Stomach (tissue), 19 donors: ENCODE measurements at places on chromosomes 7 and 10.

GRCh38 chr7:111352319-111352718 lies 210.0 kb downstream of the IMMP2L start:
- no peak for DNase-seq

DNA sequence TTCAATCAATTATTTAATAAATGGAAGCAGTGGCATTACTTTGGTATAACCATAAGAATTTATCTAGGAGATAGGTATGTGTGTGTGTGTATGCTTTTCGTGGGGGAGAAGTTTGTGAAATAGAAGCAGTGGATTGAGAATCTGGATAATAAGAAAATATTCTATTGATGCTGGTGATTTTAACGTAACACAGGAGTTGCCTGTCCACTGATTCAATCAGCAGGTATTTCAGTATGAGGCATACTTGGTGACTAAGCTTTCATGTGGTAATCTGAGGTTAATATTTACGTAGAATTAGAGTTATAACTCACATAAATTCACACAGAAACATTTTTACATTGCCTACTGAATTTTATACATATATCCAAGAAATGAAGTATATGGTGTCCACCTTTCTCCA lies 568.0 kb downstream of the ZWINT start:
- DNase-seq, result no peak

DNA sequence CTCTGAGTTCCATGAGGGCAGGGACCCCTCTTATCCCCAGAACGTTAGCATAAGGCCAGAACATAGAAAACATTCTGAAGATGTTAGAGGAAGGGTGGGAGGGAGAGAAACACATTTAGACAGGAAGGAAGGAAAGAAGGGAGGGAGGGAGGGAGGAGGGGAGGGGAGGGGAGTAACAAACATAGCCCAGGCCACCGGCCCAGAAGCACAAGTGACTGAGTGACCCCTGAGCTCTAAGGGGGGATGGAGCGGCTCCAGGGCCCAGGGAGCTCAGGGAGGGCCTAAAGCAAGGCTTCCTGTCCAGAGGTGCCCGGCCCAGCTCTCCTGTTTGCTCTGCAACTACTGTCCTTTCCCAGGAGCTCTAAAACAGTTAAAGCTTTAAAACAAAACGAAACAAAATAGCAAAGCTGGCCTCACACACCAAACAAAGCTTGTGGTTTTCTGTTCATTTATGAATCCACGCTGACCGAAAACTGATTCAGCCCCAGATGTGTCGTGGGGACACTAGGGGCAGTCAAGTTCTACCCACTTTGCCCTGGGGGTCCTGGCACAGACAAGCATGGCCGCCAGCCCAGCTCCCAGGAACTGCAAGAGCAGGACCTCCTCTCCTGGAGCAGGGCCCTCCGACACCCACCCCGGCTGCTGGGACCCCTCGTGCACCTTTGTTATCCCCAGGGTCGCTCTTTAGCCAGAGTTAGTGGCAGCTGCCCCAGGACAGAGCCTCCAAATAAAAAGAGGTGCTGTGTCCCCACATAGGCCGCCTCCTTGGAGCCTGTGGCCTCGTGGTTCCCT lies 496.2 kb upstream of the FOXK1 start:
- no peak for DNase-seq

DNA sequence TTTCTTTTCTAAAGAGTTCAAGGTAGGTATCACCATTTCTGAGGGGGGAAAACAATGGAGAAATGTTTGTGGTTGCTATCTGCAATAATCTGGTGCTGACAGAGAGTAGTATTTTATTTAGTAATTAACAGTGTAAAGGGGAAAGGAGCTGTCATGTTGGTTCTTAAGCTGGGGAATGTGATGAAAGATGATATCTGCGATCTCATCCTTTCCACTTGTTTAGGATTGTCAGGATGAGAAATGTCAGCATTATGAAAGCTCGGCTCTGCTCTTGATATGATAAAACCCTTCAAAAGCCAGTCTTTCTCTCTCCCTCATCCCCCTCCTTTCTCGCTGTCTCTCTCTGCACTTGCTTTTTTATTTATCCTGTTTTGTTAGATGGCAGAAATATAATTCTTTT lies 106.1 kb downstream of the POU6F2 start:
- no peak for DNase-seq

DNA sequence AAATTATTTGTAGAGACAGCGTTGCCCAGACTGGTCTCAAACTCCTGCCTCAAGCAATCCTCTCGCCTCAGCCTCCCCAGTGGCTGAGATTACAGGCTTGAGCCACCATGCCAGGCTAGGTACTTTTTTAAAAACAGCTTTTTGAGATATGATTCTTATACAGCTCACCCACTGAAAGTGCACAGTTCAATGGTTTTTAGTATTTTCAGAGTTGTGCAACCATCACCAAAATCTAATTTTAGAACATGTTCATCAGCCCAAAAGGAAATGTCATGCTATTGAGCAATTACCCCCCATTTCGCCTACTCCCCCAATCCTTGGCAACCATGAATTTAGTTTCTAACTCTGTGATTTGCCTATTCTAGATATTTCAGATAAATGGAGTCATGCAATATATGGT lies 73.7 kb downstream of the EVX1 start:
- no peak for DNase-seq

- DNase-seq, result no peak
Observed at GRCh38 chr7:40619647-40620046, 484.8 kb downstream of the SUGCT start.

GRCh38 chr7:22468609-22469008 lies 31.4 kb downstream of the STEAP1B start:
- no peak for DNase-seq

GRCh38 chr10:60817398-60817805 lies 39.1 kb downstream of the CDK1 start:
- DNase-seq, result no peak

- DNase-seq, result no peak
Observed at GRCh38 chr10:29946953-29947700, 112.3 kb downstream of the JCAD start.

DNA sequence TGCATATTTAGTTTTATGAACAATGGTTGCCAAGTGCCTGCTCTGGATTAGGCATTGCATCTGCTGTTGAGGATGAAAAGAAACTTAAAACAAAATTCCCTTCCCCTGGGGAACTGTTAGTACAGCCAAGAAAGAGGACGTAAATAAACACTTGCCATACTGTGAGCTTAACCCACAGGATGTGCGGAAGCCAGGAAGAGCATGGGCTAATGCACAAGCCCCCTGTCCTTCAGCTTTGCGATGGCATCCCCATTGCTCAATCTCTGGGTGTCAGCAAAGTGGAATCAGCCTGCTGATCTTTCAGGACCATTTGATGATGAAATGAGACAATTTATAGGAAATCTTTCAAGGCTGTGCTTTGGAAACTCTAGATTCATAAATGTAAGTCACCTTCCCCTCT lies 399.9 kb upstream of the IGFBP3 start:
- DNase-seq, result peak; percentile 7

GRCh38 chr10:92619368-92619767 lies 26.4 kb downstream of the KIF11 start:
- DNase-seq, result no peak

GRCh38 chr7:33593611-33594010 lies 311.7 kb upstream of the BMPER start:
- no peak for DNase-seq

GRCh38 chr10:85992324-85992723 lies 374.3 kb downstream of the GRID1 start:
- DNase-seq, result no peak

DNA sequence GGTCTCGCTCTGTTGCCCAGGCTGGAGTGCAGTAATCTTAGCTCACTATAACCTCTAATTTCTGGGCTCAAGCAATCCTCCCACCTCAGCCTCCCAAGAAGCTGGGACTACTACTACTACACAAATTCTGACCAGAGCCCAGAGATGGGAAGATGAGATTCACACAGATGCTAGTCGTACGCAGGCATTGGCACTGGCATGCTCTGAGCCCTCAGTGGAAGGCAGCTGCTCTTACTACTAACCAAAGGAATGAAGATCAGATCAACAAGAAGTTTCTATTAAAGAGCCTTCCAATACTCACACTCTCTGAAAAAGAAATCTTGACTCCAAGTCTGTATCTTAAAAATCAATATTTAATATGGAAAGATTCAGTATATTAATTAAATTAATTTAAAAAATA lies 10.7 kb downstream of the GDF2 start:
- no peak for DNase-seq

GRCh38 chr10:98055841-98056516 lies 25.6 kb upstream of the CRTAC1 start:
- peak; percentile 51 for DNase-seq

GRCh38 chr10:46228563-46229071 lies 58.2 kb upstream of the ANTXRL start:
- peak; percentile 74 for DNase-seq

DNA sequence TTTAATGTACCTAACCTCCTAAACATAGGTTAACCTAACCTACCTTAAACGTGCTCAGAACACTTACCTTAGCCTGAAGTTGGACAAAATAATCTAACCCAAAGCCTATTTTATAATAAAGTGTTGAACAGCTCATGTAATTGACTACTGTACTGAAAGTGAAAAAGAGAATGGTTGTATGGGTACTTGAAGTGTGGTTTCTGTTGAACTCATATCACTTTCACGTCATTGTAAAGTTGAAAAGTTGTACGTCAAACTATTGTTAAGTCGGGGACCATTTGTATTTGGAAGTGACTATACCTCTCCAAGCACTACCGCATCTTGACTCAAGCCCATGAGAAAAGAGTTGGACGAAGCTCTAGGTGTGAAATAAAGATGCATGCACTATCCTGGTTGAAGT lies 37.9 kb upstream of the ASAH2 start:
- no peak for DNase-seq

GRCh38 chr7:132082394-132082793 lies 493.9 kb downstream of the PLXNA4 start:
- DNase-seq, result no peak

DNA sequence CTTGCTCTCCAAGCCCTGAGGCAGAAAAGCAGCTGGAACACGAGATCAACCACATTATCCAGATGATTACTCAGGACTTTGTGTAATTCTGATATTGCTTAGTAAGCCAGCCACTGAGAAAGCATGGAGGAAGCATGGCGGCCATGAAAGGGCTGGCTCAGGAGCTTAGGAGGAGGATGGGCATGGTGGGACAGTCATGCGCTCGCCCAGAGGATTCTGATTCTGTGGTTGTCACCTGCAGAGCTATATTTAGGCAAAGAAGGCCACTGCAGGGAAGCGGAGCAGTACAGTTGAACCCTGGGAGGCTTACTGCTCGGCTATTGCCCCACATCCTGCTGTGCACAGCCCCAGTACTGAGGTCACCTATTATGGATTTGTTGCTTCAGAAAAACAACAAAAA lies 128.8 kb upstream of the DNAJB12 start:
- no peak for DNase-seq

GRCh38 chr7:48090095-48090805 lies 1.2 kb downstream of the UPP1 start:
- DNase-seq, result no peak

GRCh38 chr7:20241911-20242261 lies 24.7 kb upstream of the MACC1 start:
- no peak for DNase-seq

DNA sequence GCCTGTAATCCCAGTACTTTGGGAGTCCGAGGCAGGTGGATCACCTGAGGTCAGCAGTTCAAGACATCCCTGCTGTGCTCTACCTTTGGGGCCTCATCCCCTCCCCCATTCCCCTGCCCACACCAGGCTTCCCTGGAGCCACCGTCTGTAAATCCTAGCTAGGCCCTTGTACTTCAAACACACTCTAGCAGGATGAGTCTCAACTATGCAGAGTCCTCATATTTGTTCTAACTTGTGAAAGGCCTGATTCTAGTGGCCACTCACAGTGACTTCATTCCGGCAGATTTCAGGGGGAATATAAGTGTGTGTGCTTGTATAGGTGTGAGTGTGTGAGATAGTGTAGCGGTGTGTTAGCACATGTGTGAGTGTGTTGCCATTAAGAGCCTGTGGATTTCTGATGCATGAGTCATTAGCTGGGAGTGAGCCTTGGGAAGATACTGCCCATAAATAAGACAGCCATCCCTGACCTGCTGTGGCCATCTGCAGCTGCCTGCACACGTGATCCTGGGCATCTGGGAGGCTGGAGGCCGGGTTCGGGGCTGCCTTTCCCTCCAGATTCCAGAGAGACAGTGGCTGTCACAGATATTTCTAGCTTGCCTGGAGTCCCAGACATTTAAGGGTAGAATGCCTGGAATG lies 1.7 kb upstream of the NEURL1 start:
- peak; percentile 79 for DNase-seq

DNA sequence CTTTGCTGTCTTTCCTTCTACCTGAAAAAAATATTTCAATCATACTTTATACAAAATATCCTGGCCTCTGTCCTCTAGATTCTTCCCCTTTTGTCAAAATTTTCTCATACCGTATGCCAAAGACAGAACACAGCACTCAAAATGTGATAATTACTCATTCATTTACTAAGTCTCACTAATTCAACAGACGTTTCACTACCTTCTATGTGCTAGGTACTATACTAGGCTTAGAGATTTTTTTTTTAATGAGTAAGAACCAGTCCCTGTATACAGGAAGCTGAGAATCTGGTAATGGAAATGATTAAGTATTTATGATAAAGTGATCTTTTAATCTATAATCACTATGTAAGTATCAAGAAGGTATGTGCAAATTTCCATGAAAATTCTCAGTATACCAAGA lies 128.0 kb downstream of the ELAPOR2 start:
- DNase-seq, result no peak

- no peak for DNase-seq
Observed at GRCh38 chr7:70589010-70589409, 542.9 kb upstream of the GALNT17 start.

- no peak for DNase-seq
Observed at GRCh38 chr7:81883801-81884393, 114.0 kb upstream of the HGF start.
